ENCODE measurements at places on chromosomes 6 and 20. TPM values are rescaled to one million over a fixed set of nuclear protein-coding genes. Genes with fewer than 3 reads are reported as not detected.

The PDE10A gene
- 3.4 TPM for total RNA-seq

The OPRL1 gene
- total RNA-seq: 0.51 TPM

The FAM210B gene
- 21.1 TPM for total RNA-seq

The PCK1 gene
- total RNA-seq: 0.42 TPM

The AFDN gene
- total RNA-seq: 177 TPM

The PKHD1 gene
- total RNA-seq: 3.3 TPM

The B3GALT4 gene
- total RNA-seq: 0.34 TPM

The FNDC1 gene
- not detected for total RNA-seq

The CD164 gene
- 224 TPM for total RNA-seq

The NRN1 gene
- total RNA-seq: not detected

Measured in Caco-2 (cell line).